ENCODE measurements at places on chromosomes 11 and 22.

DNA sequence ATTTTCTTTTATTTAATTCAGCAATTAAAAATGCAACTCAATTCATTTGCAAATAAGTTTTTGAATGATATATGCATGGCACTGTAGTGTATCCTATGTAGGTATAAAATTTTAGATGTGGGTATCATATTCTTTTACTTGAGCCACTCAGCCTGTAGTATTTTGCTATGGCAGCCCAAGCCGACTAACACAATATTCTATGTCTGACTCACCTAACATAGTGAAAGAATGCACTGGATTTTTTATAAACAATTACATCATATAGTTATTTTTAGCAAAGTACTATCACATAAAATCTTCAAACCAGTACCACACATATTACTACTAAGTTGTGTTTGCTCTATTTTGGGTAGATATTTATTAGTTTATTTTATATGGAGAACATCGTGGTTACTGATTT lies 21.9 kb upstream of the GRIA4 start:
- no peak overlapping the region for H3K27ac ChIP-seq
- no peaks in the 10 kb centered on the region for H3K27me3 ChIP-seq
- H3K4me1 ChIP-seq = no peaks in the 10 kb centered on the region
- no peak overlapping the region for H3K4me3 ChIP-seq
- H3K36me3 ChIP-seq = no peaks in the 10 kb centered on the region
- no peak for DNase-seq

DNA sequence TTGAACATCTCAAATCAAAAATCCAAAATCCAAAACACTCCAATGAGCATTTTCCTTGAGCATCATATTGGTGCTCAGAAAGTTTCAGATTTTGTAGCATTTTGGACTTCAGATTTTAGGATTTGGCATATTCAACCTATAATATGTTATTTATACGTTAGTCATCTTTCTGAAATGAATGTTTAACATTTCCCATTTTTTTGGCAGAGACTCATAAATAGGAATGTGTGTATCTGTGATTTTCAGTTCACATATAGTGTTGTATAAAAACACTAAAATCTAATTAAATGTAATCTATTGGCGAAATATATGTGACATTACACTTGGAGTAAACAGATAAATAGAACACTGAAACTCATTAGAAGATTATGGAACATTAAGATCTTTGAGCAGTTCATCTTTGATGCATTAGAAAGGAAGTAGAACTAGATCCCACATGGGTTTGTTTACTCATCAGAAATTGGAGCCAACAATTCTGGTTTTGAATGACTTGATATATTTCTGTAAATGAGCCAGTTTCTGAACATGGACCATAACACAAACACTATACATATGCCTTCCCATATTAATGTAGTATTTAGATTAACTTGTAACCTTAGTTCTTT lies 153.1 kb downstream of the UVRAG start:
- no peak overlapping the region for H3K4me3 ChIP-seq
- H3K36me3 ChIP-seq = peaks cover 2% of the 10 kb centered on the region
- H3K4me1 ChIP-seq = no peaks in the 10 kb centered on the region
- no peaks in the 10 kb centered on the region for H3K27me3 ChIP-seq

- DNase-seq = no peak
- H3K27me3 ChIP-seq = no peaks in the 10 kb centered on the region
Observed at GRCh38 chr11:13321431-13321830, 43.8 kb downstream of the BMAL1 start.

DNA sequence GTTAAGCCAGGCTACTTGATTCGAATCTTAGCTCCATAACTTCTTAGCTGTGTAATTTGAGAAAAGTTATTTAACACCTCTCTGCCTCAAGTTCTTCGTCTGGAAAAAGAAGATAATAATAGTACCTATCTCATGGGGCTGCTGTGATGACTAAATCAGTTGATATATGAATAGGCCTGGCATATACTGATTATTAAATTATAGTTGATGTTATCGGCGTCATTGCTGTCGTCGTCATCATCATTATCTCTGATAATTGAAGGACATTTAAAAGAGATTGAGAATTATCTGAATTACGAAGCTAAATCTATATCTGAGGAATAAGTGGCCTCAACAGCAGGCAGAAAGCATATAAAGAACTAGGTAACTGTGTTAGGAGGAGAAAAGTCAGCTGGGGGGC lies 145.0 kb downstream of the APOL5 start:
- H3K36me3 ChIP-seq = no peaks in the 10 kb centered on the region
- H3K4me3 ChIP-seq = no peak overlapping the region
- no peak overlapping the region for H3K27ac ChIP-seq
- no peak for DNase-seq
- no peaks in the 10 kb centered on the region for H3K27me3 ChIP-seq
- no peaks in the 10 kb centered on the region for H3K4me1 ChIP-seq

DNA sequence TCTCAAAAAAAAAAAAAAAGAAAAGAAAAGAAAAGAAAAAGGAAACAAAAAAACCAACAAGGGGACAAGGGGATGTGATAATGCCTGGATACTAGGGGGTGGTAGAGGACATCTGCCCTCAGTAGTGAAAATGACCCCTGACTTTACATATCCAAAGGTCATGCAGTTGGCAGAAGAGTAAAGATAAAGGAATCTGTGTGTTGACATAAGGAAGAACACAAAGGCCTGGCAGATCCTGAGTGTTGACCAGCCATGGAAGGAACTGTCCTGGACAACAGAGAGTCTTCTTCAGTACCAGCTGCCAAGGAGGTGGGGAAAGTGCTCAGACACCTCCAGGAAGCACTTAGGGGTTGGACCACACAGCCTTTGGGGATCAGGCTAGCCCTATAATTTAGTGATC lies 12.6 kb downstream of the SLC43A1 start:
- no peak overlapping the region for H3K27ac ChIP-seq
- peaks cover 26% of the 10 kb centered on the region for H3K36me3 ChIP-seq
- H3K4me1 ChIP-seq = no peaks in the 10 kb centered on the region
- no peaks in the 10 kb centered on the region for H3K27me3 ChIP-seq

GRCh38 chr22:37334859-37335805 lies 52.8 kb downstream of the CYTH4 start:
- H3K4me3 ChIP-seq = no peak overlapping the region
- H3K4me1 ChIP-seq = peaks cover 13% of the 10 kb centered on the region
- H3K27me3 ChIP-seq = peaks cover 21% of the 10 kb centered on the region
- H3K36me3 ChIP-seq = no peaks in the 10 kb centered on the region
- H3K27ac ChIP-seq = no peak overlapping the region
- no peak for DNase-seq

DNA sequence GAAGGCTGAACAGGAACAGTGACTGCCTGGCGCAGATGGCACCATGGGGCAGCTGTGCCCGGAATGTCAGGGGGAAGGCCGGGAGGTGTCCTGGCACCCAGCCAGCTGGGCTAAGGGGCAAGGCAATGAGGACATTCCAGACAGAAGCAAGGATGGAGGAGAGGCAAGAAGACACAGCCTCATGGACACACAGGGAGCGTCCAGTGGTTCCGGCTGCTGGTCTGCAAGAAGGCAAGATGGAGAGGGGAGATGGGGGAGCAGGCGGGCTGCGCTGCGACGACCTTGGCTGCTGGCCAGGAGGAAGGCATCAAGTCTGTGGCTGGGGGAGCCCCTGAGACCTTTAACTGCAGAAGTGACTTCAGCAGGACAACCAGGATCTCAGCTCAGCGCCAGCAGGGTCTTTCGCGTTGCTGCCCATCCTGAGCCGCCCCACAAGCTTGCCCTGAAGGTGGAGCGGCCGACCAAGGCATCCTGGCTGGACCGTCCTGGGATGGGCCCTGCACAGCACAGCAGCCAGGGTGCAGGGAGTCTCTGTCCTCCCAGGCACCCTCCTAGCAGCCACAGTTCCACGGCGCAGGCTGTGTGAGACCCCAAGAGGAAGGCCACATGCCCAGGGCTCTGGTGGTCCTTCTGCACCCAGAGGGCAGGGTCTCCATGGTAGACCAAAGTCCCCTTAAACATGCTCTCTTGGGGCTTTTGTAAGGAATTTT lies 531.7 kb downstream of the BRD1 start:
- DNase-seq = no peak
- no peak overlapping the region for H3K27ac ChIP-seq
- H3K36me3 ChIP-seq = no peaks in the 10 kb centered on the region
- no peak overlapping the region for H3K4me3 ChIP-seq
- no peaks in the 10 kb centered on the region for H3K27me3 ChIP-seq

DNA sequence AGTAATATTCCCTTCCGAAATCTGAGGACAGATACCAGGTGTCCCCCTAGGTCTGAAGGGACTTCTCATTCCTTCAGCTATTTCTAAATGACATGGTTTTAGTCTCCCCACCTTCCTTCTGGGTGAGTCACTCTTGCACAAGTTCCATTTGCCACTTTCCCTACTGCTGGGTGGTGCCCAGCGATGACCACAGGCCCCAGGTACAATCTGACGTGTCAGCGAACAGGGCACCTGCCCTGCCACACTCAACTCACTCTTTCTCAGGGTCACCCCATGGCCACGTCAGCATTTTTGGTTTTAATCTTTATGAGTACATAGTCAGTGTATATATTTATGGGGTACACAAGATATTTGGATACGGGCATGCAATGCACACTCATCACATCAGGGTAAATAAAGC lies 17.2 kb downstream of the POU2AF1 start:
- H3K36me3 ChIP-seq = no peaks in the 10 kb centered on the region
- H3K27me3 ChIP-seq = no peaks in the 10 kb centered on the region
- no peak overlapping the region for H3K4me3 ChIP-seq
- no peaks in the 10 kb centered on the region for H3K4me1 ChIP-seq
- DNase-seq = no peak

DNA sequence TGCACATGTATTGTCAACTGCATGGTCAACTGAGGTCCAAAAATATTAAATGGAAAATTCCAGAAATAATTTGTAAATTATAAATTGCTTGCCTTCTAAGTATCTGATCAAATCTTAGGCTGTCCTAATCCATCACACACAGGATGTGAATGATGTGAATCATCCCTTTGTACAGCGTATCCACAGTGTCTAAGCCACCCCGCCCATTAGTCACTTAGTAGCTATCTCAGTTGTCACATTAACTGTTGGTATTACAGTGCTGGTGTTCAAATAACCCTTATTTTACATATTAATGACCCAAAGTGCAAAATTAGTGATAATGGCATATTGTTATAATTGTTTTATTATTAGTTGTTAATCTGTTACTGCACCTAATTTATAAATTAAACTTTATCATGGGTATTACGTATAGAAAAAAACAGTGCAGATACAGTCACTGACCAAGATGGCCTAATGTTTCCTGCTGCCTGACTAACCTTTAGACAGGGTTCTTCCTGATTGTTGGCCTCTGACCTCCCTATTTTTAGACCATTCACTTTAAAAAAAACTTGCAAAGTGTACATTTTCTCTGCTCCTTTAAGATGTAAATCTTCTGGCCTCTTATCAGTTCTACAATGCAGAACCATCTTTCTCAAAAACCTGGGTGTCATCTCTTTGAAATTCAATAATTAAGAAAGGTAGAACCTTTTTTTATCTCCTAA lies 2.9 kb upstream of the SVIP start:
- DNase-seq = no peak
- peaks cover 18% of the 10 kb centered on the region for H3K4me1 ChIP-seq
- H3K36me3 ChIP-seq = no peaks in the 10 kb centered on the region

DNA sequence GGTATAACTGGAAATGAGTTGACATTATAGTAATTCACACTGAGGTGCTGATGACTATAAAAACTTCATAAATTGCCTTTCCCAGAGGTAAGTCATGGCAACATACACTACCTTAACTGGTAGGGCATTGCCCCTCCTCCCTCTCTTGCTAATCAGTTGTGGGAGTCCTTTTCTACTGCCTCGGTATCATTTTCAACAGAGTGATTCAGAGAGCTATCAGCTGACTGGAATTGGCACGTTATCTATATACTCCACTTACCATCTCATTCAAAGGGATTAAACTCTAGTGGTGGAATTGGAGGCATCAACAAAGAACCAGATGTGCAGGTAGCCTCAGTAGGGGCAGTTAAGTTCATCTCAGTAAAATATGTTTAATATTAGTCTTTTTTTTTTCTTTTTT lies 8.0 kb upstream of the NUP160 start:
- no peaks in the 10 kb centered on the region for H3K36me3 ChIP-seq
- H3K27ac ChIP-seq = no peak overlapping the region
- H3K4me1 ChIP-seq = peaks cover 1% of the 10 kb centered on the region
- no peaks in the 10 kb centered on the region for H3K27me3 ChIP-seq
- no peak overlapping the region for H3K4me3 ChIP-seq

DNA sequence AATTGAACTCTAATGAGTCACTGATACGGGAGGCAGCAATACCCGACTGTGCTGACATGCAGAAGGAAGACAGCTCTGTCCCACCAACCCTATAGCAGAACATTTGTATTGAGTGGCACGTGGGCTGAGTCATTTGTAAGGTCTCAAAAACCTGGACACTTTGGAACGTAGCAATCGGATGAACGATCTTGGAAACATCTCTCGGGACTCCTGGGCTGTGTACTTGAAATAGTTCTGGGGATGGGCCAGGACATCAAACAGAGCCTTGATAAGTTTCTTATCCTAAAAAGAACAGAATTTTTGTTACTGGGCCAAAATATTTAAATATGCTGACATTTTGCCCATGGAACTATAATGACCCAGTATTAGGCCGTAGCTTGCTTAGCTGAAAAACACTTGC lies 17.1 kb upstream of the NRIP3 start:
- no peak for DNase-seq
- H3K4me3 ChIP-seq = no peak overlapping the region
- peaks cover 2% of the 10 kb centered on the region for H3K27me3 ChIP-seq
- no peaks in the 10 kb centered on the region for H3K36me3 ChIP-seq

DNA sequence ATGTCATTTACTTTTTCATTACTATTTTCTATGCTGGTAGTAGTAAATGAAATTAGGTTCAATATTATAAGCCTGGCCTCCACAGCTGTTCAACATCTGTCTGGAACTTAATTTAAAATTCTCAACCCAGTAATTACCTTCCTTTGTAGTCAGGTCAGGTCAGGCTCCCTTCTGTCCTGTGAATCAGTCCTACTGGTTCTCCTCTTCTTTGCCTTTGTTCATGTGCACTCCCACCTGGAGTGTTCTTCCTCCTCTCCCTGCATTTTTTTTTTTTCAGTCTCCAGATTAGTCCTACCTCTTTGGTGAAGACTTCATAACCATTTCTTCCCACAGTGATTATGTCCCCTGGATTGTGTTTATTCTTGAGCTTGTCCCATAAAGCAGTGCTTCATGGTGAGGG lies 67.9 kb downstream of the DKK3 start:
- no peak for DNase-seq
- no peaks in the 10 kb centered on the region for H3K27me3 ChIP-seq
- H3K27ac ChIP-seq = no peak overlapping the region
- H3K4me3 ChIP-seq = no peak overlapping the region

GRCh38 chr11:134554861-134555260 lies 142.8 kb upstream of the B3GAT1 start:
- no peaks in the 10 kb centered on the region for H3K36me3 ChIP-seq
- H3K27ac ChIP-seq = no peak overlapping the region
- no peaks in the 10 kb centered on the region for H3K4me1 ChIP-seq
- no peaks in the 10 kb centered on the region for H3K27me3 ChIP-seq
- no peak for DNase-seq

DNA sequence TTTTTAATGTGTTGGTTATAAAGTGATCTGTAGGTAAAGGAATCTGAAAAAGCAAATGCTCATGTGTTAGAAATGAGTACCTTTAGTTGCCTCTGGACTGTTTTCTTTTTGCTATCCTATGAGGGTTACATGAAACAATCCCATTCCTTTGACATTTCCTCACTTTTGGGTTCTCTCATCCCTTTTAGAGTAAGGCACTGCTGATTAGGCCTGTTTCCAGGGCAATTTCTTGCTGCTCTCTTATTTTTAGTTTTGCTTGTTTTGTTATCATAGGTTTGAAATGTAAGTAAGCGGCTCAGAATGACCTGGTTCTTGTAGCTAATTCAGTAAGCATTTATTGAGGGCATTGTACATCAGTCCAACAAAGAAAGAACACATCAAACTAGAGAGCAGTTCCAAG lies 138.9 kb downstream of the DDX10 start:
- no peaks in the 10 kb centered on the region for H3K27me3 ChIP-seq
- no peak overlapping the region for H3K4me3 ChIP-seq
- no peak overlapping the region for H3K27ac ChIP-seq
- no peaks in the 10 kb centered on the region for H3K36me3 ChIP-seq
- no peak for DNase-seq
